CD4-positive, CD25-positive, alpha-beta regulatory T cell (primary cell): ENCODE measurements at places on chromosomes 5 and 9.
A peak's percentile ranks its signal among the peaks of the same experiment; 100 is the strongest.

DNA sequence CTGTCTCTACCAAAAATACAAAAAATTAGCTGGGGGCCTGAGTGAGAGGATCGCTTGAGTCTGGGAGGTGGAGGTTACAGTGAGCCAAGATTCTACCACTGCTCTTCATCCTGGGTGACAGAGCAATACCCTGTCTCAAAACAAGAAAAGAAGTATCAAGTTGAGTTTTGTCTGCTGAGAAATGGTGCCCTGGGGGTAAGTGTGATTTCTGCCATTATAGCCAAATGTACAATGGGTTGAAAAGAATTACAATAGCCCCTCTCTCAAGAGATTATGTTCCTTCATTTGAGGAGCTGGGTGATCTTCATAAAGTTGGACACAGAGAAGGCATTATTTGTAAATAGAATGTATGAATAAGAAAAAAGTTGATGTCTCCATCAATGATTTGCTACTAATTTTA lies 189.4 kb downstream of the GOLPH3 start:
- no peak for DNase-seq
- H3K4me3 ChIP-seq, result no peak overlapping the region
- H3K27me3 ChIP-seq, result no peaks in the 10 kb centered on the region
- H3K36me3 ChIP-seq, result no peaks in the 10 kb centered on the region
- H3K4me1 ChIP-seq, result no peaks in the 10 kb centered on the region

GRCh38 chr5:142472306-142472951 lies 147.6 kb upstream of the SPRY4 start:
- peak; percentile 19 for DNase-seq
- H3K4me1 ChIP-seq, result peaks cover 7% of the 10 kb centered on the region
- no peaks in the 10 kb centered on the region for H3K36me3 ChIP-seq
- no peak overlapping the region for H3K4me3 ChIP-seq

DNA sequence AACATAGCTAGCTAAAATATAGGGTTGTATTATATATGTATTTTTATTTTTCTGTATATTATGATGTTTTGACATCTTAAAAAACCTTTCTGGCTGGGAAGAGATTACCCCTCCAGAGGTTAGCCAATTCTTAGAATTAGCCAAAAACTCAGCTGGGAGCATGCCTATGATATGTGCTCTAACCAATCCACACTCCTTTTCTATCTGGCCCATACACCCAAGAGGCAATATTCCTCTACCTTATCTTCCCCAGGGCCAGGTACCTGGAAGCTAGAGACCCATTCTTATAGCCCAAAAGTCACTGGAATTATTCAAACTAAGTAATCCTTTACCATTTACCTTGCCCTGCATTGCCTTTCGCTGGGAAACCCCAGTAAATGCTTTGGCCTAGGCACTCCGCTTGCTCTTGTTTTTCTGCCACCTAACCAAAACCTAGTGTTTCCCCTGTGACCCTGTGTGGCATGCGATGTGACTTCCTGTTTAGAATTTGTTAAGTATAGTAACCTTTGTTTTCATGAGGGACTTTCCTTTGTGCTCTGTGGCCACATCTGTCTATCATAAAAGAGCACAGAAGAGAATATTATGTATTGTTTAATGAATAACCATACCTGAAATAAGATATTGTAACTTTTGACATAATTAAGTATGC lies 37.4 kb downstream of the CSNK1G3 start:
- H3K27ac ChIP-seq, result peak overlapping the region; percentile 71
- peaks cover 17% of the 10 kb centered on the region for H3K4me1 ChIP-seq
- H3K27me3 ChIP-seq, result no peaks in the 10 kb centered on the region
- DNase-seq, result peak; percentile 37
- H3K36me3 ChIP-seq, result peaks cover 2% of the 10 kb centered on the region
- peak overlapping the region; percentile 42 for H3K4me3 ChIP-seq

GRCh38 chr5:83343299-83343698 lies 128.2 kb upstream of the VCAN start:
- no peak overlapping the region for H3K4me3 ChIP-seq
- no peak for DNase-seq
- no peaks in the 10 kb centered on the region for H3K27me3 ChIP-seq
- peaks cover 20% of the 10 kb centered on the region for H3K4me1 ChIP-seq

GRCh38 chr9:129626625-129627284 lies 792 bp downstream of the NTMT1 start:
- H3K4me1 ChIP-seq, result peaks cover 44% of the 10 kb centered on the region
- H3K4me3 ChIP-seq, result peak overlapping the region; percentile 84
- H3K27me3 ChIP-seq, result no peaks in the 10 kb centered on the region
- H3K36me3 ChIP-seq, result peaks cover 7% of the 10 kb centered on the region
- peak overlapping the region; percentile 94 for H3K27ac ChIP-seq
- DNase-seq, result peak; percentile 47

- no peaks in the 10 kb centered on the region for H3K27me3 ChIP-seq
- H3K4me3 ChIP-seq, result no peak overlapping the region
- DNase-seq, result no peak
- no peaks in the 10 kb centered on the region for H3K36me3 ChIP-seq
Observed at GRCh38 chr5:143558048-143558447, 154.6 kb upstream of the NR3C1 start.

GRCh38 chr5:53031695-53032096 lies 42.5 kb downstream of the ITGA2 start:
- DNase-seq, result peak; percentile 21
- H3K4me3 ChIP-seq, result no peak overlapping the region
- no peak overlapping the region for H3K27ac ChIP-seq

DNA sequence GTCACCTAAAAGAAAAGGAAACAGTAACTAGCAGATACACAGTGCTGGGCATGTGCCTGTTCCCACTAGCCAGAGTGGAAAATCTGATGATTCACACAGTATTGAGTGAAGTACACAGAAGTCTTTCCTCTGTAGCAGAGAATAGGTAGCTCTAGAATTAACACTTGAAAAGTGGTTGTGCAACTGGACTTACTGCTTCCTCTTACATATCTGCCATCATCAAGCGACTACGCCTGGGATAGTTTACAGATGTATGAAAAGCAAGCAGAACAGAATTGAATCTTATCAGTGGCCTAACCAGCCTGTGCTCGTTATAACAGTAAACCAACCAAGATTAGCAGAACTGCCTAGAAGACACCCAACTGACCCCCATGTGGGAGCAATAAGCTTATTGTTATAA lies 130.6 kb downstream of the DTWD2 start:
- no peaks in the 10 kb centered on the region for H3K36me3 ChIP-seq
- no peaks in the 10 kb centered on the region for H3K27me3 ChIP-seq
- H3K4me3 ChIP-seq, result no peak overlapping the region
- DNase-seq, result no peak

DNA sequence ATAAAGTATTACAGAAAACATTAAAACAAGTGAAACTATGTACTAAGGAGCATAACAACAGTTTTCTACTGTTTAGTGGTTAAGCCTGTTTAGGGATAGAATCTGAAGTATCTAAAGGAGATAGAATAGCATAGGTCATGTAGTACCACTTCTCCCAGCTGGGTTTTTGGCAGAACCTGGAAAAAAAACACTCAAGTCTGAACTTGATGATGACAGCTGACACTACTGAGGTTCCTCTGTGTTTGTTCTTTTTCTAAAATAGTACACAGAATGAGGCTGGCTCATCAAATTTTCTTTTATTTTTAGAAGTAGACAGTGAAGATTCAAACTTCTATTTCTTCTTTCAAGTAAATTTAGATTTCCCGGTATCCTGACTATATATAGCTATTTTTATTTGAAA lies 203.8 kb upstream of the ACO1 start:
- no peak for DNase-seq
- H3K36me3 ChIP-seq, result no peaks in the 10 kb centered on the region
- H3K27ac ChIP-seq, result no peak overlapping the region
- no peaks in the 10 kb centered on the region for H3K27me3 ChIP-seq

DNA sequence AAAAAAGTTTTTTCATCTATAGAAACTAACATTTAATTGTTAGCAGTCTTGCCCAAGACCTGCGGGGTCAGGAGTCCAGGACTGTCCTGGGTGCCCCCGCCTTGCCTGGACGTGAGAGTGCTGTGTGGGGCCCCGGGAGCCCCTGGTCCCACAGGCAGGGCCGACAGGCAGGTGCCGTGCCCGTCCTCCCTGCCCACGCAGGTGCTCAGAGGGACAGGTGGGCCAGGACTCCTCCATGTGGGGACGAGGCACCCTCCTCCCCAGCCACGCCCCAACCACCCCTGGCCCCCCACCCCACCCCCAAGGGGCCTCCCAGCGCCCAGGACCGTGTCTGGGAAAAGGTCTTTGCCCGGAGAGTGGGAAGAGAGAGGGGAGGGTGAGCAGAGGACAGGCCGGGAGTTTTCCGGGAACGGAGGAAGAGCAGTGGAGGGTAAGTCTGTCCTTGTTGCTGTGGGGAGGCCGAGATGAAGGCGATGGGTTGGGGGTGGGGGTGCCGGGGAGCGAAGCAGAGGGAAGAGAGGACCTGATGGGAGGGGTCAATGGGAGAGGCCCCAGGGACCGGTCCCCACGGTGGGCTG lies 2.7 kb upstream of the LCN12 start:
- no peak for DNase-seq
- H3K27ac ChIP-seq, result peak overlapping the region; percentile 76
- peaks cover 20% of the 10 kb centered on the region for H3K4me1 ChIP-seq
- H3K27me3 ChIP-seq, result no peaks in the 10 kb centered on the region

DNA sequence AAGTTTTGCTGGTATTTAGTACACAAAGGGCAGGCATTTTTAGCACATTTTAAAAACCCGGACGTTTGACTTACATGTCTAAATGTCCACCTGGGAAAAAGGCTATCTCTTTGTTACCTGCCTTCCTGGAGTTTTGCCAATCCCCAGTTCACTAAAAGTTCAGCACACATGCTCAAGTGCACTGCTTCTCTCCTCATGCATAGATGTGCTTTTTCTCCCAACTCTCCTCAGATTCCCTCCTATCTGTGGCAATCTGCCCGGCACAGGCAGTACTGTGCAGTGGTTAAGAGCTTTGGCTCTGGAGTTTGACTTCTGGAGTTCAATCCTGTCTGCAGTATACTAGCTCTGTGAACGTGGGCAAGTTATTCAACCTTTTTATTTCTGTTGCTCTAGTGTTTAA lies 8.3 kb upstream of the CCNO start:
- no peaks in the 10 kb centered on the region for H3K4me1 ChIP-seq
- no peak for DNase-seq
- H3K4me3 ChIP-seq, result no peak overlapping the region
- peaks cover 34% of the 10 kb centered on the region for H3K27me3 ChIP-seq
- H3K36me3 ChIP-seq, result no peaks in the 10 kb centered on the region
- no peak overlapping the region for H3K27ac ChIP-seq

- H3K36me3 ChIP-seq, result no peaks in the 10 kb centered on the region
- no peaks in the 10 kb centered on the region for H3K4me1 ChIP-seq
- H3K4me3 ChIP-seq, result no peak overlapping the region
- H3K27me3 ChIP-seq, result no peaks in the 10 kb centered on the region
Observed at GRCh38 chr5:126103050-126103449, 320.2 kb upstream of the GRAMD2B start.

- no peaks in the 10 kb centered on the region for H3K36me3 ChIP-seq
- no peaks in the 10 kb centered on the region for H3K27me3 ChIP-seq
- peaks cover 13% of the 10 kb centered on the region for H3K4me1 ChIP-seq
Observed at GRCh38 chr5:151016700-151017099, 3.7 kb upstream of the GPX3 start.

DNA sequence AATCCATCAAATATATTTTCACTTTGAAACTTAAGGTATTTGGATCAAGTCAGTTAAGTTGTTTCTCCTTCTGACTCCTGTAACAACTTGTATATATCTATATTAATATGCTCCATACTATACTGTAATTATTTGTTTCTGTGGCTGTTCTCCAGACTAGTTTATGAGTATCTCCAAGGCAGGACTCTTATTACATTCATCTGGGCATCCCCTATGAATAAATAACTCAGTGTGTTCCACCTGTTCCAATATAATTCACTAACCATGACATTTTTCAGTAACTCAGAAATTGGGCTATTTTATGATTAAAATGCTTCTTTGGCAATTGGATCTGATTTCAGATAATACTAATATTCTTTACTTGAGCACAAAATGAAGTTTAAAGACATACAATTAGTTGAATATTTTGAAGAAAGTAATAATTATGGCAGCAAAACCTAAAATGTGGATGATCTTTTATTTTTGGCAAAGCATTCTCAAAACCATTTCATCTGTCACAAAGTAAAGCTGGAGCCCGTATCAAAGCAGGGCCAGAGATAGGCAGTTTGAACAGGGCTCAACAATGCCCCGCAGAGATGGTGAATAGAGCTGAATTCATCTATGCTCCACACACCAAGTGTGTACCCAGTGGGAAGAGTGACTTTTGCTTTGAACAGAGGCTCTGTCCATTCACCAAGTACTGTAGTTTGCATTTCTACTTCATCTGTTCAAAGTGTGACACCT lies 314.3 kb downstream of the PDE4D start:
- no peak for DNase-seq
- H3K4me1 ChIP-seq, result no peaks in the 10 kb centered on the region
- H3K4me3 ChIP-seq, result no peak overlapping the region
- no peaks in the 10 kb centered on the region for H3K27me3 ChIP-seq
- no peak overlapping the region for H3K27ac ChIP-seq

- H3K27ac ChIP-seq, result no peak overlapping the region
- no peaks in the 10 kb centered on the region for H3K27me3 ChIP-seq
- H3K4me3 ChIP-seq, result no peak overlapping the region
- H3K4me1 ChIP-seq, result peaks cover 24% of the 10 kb centered on the region
- DNase-seq, result no peak
Observed at GRCh38 chr5:67190861-67191260, 5.7 kb downstream of the CD180 start.

- H3K27ac ChIP-seq, result no peak overlapping the region
- peaks cover 7% of the 10 kb centered on the region for H3K4me1 ChIP-seq
- H3K36me3 ChIP-seq, result no peaks in the 10 kb centered on the region
- DNase-seq, result no peak
- H3K27me3 ChIP-seq, result peaks cover 33% of the 10 kb centered on the region
Observed at GRCh38 chr5:123089914-123090660, 1.0 kb downstream of the PRDM6 start.

DNA sequence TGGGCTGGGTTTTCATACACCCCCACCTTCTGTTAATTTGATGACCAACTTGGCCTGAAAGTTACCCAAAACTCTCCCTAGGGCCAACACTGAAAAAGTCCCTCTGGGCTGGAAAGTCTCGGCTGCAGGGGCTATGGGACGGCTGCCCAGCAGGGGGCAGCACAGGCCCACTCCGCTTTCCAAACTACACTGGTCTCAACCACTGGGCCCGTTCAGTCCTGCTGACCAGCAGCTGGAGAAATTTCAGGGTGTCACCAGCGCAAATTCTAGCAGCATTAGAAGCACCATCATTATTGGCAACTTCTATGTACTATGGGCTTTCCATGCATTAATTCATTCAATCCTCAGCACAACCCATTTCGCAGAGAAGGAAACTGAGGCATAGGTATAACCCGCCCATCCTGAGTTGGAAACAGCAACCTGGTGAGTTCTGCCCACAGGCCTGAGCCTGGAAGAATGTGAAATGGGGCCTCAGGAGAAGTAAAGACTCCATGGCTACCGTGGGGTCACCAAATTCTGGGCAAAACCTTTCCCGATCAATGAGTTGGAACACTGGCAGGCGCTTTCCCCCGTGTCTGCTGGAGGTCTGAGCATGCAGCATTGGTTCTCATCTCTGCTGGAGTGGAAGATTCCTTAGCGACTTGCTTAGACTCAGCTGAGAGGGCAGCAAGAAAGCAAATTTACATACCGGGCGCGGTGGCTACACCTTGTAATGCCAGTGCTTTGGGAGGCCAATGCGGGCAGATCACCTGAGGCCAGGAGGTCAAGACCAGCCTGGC lies 9.7 kb downstream of the ORM2 start:
- H3K4me3 ChIP-seq, result no peak overlapping the region
- H3K27me3 ChIP-seq, result no peaks in the 10 kb centered on the region
- DNase-seq, result peak; percentile 49
- no peak overlapping the region for H3K27ac ChIP-seq
- peaks cover 93% of the 10 kb centered on the region for H3K36me3 ChIP-seq
